ENCODE measurements at places on chromosomes 1 and 21.

DNA sequence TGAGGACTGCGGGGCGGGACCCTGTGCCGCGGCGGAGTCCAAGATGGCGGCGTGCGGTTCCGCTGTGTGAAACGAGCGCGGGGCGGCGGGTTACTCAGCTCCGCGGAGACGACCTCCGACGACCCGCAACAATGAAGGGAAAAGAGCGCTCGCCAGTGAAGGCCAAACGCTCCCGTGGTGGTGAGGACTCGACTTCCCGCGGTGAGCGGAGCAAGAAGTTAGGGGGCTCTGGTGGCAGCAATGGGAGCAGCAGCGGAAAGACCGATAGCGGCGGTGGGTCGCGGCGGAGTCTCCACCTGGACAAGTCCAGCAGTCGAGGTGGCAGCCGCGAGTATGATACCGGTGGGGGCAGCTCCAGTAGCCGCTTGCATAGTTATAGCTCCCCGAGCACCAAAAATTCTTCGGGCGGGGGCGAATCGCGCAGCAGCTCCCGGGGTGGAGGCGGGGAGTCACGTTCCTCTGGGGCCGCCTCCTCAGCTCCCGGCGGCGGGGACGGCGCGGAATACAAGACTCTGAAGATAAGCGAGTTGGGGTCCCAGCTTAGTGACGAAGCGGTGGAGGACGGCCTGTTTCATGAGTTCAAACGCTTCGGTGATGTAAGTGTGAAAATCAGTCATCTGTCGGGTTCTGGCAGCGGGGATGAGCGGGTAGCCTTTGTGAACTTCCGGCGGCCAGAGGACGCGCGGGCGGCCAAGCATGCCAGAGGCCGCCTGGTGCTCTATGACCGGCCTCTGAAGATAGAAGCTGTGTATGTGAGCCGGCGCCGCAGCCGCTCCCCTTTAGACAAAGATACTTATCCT is 430 bp downstream of the RBM15 start:
- no peak overlapping the region for H3K27ac ChIP-seq
- peaks cover 69% of the 10 kb centered on the region for H3K4me1 ChIP-seq

GRCh38 chr1:15410223-15410883 is 665 bp downstream of the EFHD2 start:
- peaks cover 14% of the 10 kb centered on the region for H3K36me3 ChIP-seq
- peak overlapping the region; percentile 78 for H3K27ac ChIP-seq
- H3K27me3 ChIP-seq = peaks cover 2% of the 10 kb centered on the region

GRCh38 chr1:15525050-15526020 is 1.3 kb upstream of the DNAJC16 start:
- H3K36me3 ChIP-seq = no peaks in the 10 kb centered on the region
- H3K27me3 ChIP-seq = no peaks in the 10 kb centered on the region
- peak overlapping the region; percentile 100 for H3K27ac ChIP-seq

DNA sequence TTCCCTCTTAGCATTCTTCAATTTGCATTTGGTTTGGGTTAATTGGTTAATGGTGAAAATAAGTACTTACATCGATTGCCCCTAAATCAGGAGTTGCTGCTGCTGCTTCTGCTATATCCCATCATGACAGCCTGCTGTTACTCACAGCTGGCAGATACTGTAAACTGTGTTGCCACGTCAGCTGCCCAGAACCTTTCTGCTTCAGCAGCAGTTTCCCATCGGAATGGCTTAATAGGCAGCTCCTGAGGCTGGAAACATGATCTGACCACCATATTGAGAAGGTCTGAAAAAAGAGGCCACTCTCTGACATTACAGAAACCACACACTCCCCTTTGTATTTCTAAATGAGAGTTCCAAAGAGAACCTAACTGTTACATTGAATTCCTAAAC is 14.3 kb upstream of the SEC16B start:
- peaks cover 11% of the 10 kb centered on the region for H3K27me3 ChIP-seq
- peaks cover 33% of the 10 kb centered on the region for H3K4me1 ChIP-seq
- peaks cover 4% of the 10 kb centered on the region for H3K36me3 ChIP-seq
- DNase-seq = peak; percentile 85
- H3K27ac ChIP-seq = peak overlapping the region; percentile 82

DNA sequence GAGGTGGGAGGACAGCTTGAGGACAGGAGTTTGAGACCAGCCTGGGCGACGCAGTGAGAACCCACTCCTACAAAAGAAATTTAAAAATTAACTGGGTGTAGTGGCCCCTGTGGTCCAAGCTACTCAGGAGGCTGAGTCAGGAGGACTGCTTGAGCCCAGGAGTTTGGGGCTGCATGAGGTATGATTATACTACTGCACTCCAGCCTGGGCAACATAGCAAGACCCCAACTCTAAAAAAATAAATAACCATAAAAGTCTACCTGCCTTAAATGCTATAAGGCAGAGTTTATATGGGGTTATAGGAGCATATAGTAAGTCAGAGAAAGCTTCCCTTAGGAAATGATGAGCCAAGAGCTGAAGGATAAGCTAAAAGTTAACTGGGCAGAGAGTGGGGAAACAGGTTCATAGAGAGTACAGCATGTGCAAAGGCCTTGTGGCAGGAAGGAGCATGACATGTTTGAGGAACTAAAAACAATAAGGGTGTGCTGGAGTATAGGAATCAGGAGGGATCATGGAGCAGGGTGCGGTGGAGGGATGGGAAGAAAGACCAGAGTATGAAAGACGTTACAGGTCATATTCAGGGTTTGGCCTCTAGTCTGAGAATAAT is 68.3 kb downstream of the ADSS2 start:
- H3K4me1 ChIP-seq = peaks cover 21% of the 10 kb centered on the region
- H3K36me3 ChIP-seq = peaks cover 4% of the 10 kb centered on the region
- no peak overlapping the region for H3K27ac ChIP-seq
- DNase-seq = no peak
- no peak overlapping the region for H3K4me3 ChIP-seq
- H3K27me3 ChIP-seq = no peaks in the 10 kb centered on the region

DNA sequence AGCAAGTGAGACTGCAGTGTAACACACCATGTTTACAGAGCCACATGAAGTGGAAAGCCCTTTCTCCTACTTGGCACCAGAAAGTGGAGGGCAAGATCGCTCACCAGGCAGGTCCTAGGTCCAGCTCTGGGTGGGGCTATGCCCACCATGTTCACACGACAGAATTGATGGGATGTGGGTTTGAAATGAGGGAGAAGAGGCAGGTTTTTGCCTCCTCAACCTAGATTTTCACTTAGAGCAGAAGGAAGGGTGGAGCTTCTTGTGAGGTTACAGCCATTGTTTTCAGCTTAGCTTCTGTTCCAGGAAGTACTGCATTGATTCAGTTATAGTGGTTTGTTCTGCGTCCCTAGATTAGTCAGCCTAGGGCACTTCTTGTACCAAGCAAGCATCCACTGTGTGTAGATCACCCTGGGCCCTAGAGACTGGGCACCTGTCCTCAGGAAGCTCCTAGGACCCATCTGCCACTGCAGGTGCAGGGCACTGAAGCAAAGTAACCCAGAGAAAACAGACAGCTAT is 2.3 kb downstream of the CD53 start:
- no peaks in the 10 kb centered on the region for H3K36me3 ChIP-seq
- no peaks in the 10 kb centered on the region for H3K4me1 ChIP-seq
- no peak for DNase-seq
- H3K4me3 ChIP-seq = no peak overlapping the region
- no peaks in the 10 kb centered on the region for H3K27me3 ChIP-seq

DNA sequence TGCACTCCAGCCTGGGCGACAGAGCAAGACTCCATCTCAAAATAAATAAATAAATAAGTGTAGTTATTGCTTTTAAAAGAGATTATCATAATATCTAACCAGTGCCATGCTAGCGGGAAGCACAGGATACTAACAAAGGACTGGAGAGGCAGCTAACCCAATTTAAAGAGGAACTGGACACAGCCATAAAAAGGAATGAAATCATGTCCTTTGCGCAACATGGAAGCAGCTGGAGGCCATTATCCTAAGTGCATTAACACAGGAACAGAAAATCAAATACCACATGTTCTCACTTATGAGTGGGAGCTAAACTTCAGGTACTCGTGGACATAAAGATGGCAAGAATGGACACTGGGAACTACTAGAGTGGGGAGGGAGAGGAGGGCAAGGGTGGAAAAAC is 54.9 kb downstream of the TM2D1 start:
- H3K4me3 ChIP-seq = no peak overlapping the region
- no peaks in the 10 kb centered on the region for H3K27me3 ChIP-seq
- no peaks in the 10 kb centered on the region for H3K36me3 ChIP-seq
- peaks cover 16% of the 10 kb centered on the region for H3K4me1 ChIP-seq
- DNase-seq = no peak

GRCh38 chr21:15199414-15200383 is 134.9 kb upstream of the NRIP1 start:
- H3K27me3 ChIP-seq = no peaks in the 10 kb centered on the region
- H3K36me3 ChIP-seq = no peaks in the 10 kb centered on the region
- H3K4me1 ChIP-seq = no peaks in the 10 kb centered on the region

DNA sequence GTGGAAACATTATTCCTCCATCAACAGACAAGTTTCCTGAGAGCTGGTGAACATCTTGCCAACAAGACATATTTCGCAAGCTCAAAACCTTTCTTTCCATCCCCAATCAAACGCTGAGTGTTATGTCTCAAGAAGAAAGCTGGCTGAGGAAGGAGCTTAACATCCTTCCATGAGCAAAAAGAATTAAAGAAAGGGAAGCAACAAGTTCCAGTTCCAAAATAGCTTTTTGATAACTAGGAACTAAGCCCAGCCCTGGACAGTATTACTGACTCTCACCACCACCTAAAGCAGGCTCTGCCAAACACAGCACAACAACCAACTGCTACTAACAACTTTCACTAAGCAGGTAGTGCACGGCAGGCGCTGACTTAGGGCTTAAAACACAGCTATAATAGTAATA is 50.2 kb downstream of the CAPZB start:
- DNase-seq = peak; percentile 39
- peak overlapping the region; percentile 24 for H3K4me3 ChIP-seq
- peaks cover 8% of the 10 kb centered on the region for H3K27me3 ChIP-seq
- peaks cover 87% of the 10 kb centered on the region for H3K4me1 ChIP-seq
- H3K27ac ChIP-seq = peak overlapping the region; percentile 84

- H3K4me1 ChIP-seq = peaks cover 12% of the 10 kb centered on the region
- H3K27me3 ChIP-seq = peaks cover 2% of the 10 kb centered on the region
- H3K27ac ChIP-seq = no peak overlapping the region
- no peak overlapping the region for H3K4me3 ChIP-seq
- no peak for DNase-seq
Measured at GRCh38 chr21:16584756-16585155, 855.0 kb downstream of the USP25 start.

DNA sequence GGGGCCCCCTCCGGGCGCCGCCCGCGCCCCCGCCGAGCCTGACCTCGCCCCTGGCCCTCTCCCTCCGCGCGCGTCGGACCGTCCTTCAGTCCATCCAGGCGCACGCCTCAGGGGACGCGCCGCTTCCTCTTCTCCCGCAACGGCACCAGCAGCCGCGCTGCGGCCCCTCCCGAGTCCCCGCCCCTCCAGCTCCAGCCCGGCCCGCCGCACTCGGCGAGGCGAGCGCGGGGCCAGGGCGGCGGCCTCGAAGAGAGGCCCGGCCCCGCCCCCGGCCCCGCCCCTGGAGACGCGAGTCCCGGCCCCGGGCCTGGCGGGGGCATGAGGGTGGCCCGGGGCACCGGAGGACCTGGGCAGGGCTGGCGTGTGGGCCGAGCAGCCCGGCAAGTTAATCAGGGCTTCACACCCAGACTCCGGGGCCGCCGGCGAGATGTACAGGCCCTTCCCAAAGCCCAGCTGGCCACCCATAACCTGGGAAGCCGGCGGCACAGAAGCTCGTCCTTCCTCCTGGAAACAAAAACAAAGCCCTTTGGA is at the start of gene IGSF3:
TSS of gene IGSF3 (minus strand) at position 159 of the 531 bp plus-strand sequence. CDS start 1,407 bp downstream, outside the sequence.
- no peaks in the 10 kb centered on the region for H3K36me3 ChIP-seq
- no peak for DNase-seq
- no peaks in the 10 kb centered on the region for H3K4me1 ChIP-seq
- no peak within 1 kb of the TSS for H3K27ac ChIP-seq
- peak within 1 kb of the TSS; percentile 41 for H3K4me3 ChIP-seq
- H3K27me3 ChIP-seq = peaks cover 40% of the 10 kb centered on the region

GRCh38 chr1:34900775-34901502 is 28.5 kb downstream of the DLGAP3 start:
- no peaks in the 10 kb centered on the region for H3K36me3 ChIP-seq
- H3K27ac ChIP-seq = no peak overlapping the region
- peaks cover 21% of the 10 kb centered on the region for H3K27me3 ChIP-seq
- no peak for DNase-seq
- H3K4me3 ChIP-seq = no peak overlapping the region

- peaks cover 13% of the 10 kb centered on the region for H3K4me1 ChIP-seq
- no peaks in the 10 kb centered on the region for H3K27me3 ChIP-seq
- H3K27ac ChIP-seq = peak overlapping the region; percentile 40
- H3K36me3 ChIP-seq = peaks cover 20% of the 10 kb centered on the region
- no peak overlapping the region for H3K4me3 ChIP-seq
Measured at GRCh38 chr1:78792756-78793155, 143.1 kb downstream of the IFI44 start.

GRCh38 chr1:21397813-21398188 is 42.1 kb upstream of the NBPF3 start:
- H3K27ac ChIP-seq = no peak overlapping the region
- H3K4me3 ChIP-seq = no peak overlapping the region
- H3K27me3 ChIP-seq = peaks cover 42% of the 10 kb centered on the region
- DNase-seq = no peak
- 0 out of 2 replicates have a peak, but pooled peaks cover 4% of the 10 kb centered on the region for H3K36me3 ChIP-seq

DNA sequence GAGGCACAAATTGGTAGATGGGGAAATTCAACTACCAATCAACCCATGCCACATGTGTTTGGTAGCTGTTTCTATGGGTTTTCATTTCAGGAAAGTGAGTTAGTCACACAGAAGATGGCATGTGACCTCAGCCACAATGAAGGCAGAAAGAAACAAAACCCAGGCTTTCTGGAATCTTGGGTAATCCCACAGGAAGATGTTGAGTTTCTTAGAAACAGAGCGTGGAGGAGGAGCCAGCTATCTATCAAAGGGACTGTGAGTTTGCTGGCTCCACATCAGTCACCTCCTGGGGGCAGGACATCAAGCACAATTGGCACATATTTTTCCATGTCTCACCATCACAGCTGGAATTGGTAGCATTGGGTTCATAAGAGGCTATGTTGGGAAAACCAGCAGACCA is 188.9 kb upstream of the PLXNA2 start:
- DNase-seq = peak; percentile 17
- no peak overlapping the region for H3K27ac ChIP-seq
- H3K4me3 ChIP-seq = no peak overlapping the region
- H3K36me3 ChIP-seq = no peaks in the 10 kb centered on the region
- peaks cover 36% of the 10 kb centered on the region for H3K4me1 ChIP-seq

- no peaks in the 10 kb centered on the region for H3K36me3 ChIP-seq
- no peak for DNase-seq
- H3K27me3 ChIP-seq = no peaks in the 10 kb centered on the region
- H3K4me1 ChIP-seq = peaks cover 11% of the 10 kb centered on the region
- H3K4me3 ChIP-seq = no peak overlapping the region
Measured at GRCh38 chr1:61353797-61354406, 271.5 kb downstream of the NFIA start.

DNA sequence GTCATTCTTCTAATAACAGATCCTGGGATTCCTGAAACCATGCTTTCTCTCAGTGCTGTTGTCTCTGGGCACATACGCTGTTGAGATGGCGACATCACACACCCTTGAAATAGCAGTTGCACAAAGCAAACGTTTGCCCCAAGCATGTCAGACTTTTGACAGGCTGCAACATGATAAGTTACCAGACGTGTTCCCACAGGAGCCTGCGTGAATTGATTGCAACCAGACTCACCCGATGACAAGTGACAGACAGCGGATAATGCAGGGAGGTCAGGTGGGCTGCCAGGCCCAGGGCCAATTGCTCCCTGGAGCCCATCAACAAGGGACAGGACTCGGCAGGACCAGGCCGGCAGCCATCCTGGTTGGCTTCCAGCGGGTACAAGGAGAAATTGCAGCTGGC is 310.9 kb downstream of the SIPA1L2 start:
- no peaks in the 10 kb centered on the region for H3K27me3 ChIP-seq
- DNase-seq = no peak
- H3K4me1 ChIP-seq = no peaks in the 10 kb centered on the region
- H3K36me3 ChIP-seq = no peaks in the 10 kb centered on the region

- H3K27ac ChIP-seq = no peak overlapping the region
- H3K4me1 ChIP-seq = peaks cover 9% of the 10 kb centered on the region
- no peak for DNase-seq
- H3K36me3 ChIP-seq = no peaks in the 10 kb centered on the region
- H3K27me3 ChIP-seq = no peaks in the 10 kb centered on the region
- no peak overlapping the region for H3K4me3 ChIP-seq
Measured at GRCh38 chr1:22876359-22877111, 96.1 kb downstream of the LACTBL1 start.
